ENCODE measurements at places on chromosomes 5 and 9. TPM values are rescaled to one million over a fixed set of nuclear protein-coding genes. Genes with fewer than 3 reads are reported as not detected.

BTNL9 gene
- total RNA-seq = not detected

COL23A1 gene
- not detected for total RNA-seq

IRX1 gene
- not detected for total RNA-seq

NR4A3 gene
- total RNA-seq = 84.1 TPM

SLC6A7 gene
- not detected for total RNA-seq

PPP3R2 gene
- total RNA-seq = not detected

MYO10 gene
- total RNA-seq = 0.05 TPM

HRH2 gene
- 7.0 TPM for total RNA-seq

ECSCR gene
- total RNA-seq = 0.64 TPM

GABBR2 gene
- total RNA-seq = not detected

CD274 gene
- 7.0 TPM for total RNA-seq

PDE6A gene
- not detected for total RNA-seq

AHRR gene
- total RNA-seq = 4.5 TPM

SERF1A gene
- total RNA-seq = 7.5 TPM

NAIP gene
- 33.5 TPM for total RNA-seq

CFAP90 gene
- not detected for total RNA-seq

DPM2 gene
- total RNA-seq = 35.7 TPM

HABP4 gene
- total RNA-seq = 21.5 TPM

SLC34A3 gene
- not detected for total RNA-seq

ADAMTS6 gene
- 1.5 TPM for total RNA-seq

PRSS3 gene
- not detected for total RNA-seq

CAVIN4 gene
- total RNA-seq = 0.25 TPM

HSD17B3 gene
- 1.5 TPM for total RNA-seq

Data from CD4-positive, CD25-positive, alpha-beta regulatory T cell (primary cell).